ENCODE measurements at places on chromosomes 4 and X. TPM values are rescaled to one million over a fixed set of nuclear protein-coding genes. Genes with fewer than 3 reads are reported as not detected.

- no peak for DNase-seq
Observed at GRCh38 chr4:185771711-185772390, 40.1 kb downstream of the SORBS2 start.

- no peak for DNase-seq
Observed at GRCh38 chrX:39728852-39729598, 368.7 kb downstream of the BCOR start.

DNA sequence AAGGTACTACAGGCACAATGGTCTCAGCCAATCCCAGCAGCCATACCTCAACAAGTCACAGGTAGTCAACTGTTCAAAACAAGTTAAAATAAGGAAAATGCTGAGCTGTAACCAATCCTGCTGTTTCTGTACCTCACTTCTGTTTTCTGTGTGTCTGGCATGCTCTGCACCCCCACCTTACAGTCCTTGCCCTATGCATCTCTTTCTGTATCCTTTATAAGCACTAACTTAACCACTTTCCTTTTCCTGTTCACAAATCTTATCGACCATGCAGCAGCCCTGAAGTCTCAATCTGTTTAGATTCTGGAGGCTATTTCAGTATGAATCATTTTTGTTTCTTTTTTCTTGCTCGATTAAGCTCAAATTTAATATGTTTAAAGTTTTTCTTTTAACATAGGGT is 12.5 kb upstream of the FAM13A start:
- no peak for DNase-seq

ASB9 gene
- 3.0 TPM for total RNA-seq

- DNase-seq = no peak
Observed at GRCh38 chr4:174681723-174682300, 147.2 kb downstream of the GLRA3 start.

- DNase-seq = peak; percentile 24
Observed at GRCh38 chr4:186192066-186192612, 772 bp downstream of the CYP4V2 start.

DNA sequence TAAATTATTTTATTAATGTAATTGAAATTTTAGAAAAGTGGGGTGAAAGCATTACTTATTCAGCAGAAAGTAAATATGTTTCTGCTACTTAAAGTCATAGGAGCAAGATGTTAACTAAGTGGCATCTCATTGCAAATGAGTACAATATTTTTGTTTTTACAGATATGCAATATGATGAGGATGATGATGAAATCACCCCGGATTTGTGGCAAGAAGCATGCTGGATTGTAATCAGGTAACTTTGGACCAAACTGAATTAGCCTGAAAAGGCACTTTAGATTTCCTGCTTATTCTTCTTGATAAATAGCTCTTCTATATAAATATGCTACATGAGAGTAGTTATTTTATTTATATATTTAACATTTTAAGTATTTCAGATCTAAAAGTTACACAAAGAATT is 7.5 kb downstream of the POLR2B start:
- no peak for DNase-seq

GRCh38 chr4:184641022-184641421 is 8.2 kb downstream of the CASP3 start:
- no peak for DNase-seq

NALF2 gene
- total RNA-seq = 0.15 TPM

MTTP gene
- total RNA-seq = 0.79 TPM

COL25A1 gene
- 0.20 TPM for total RNA-seq

MND1 gene
- total RNA-seq = not detected

DNA sequence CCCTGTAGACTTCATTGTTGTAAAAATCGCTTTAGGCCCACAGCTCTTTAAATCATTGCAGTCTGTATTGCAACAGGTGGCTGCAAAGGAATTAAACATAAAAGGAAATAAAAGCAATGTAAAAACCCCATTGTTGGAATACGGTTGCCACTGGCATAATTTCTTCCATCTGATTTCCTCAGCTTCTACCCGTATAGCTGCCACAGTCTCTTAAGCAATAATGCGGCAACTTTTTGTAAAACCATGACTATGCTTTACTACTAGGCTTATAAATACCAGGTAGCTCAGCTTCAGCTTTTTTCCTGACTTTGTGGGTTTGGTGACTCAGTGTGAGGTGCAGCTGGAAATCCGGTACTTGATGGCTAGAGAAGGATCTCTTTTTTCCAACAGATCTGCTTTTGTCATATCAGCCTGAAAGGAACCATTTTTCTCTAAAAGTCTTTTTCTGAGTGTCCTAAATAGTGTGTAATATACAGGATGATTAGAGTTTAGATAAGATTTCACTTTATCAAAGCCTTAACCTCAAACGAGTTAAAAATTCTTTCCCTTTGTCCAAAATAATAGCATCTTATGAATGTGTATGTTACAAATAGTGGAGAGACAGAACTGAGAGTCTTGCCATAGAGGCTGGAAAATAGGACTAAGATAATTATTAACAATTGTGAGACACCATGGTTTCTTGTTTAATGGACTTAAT is 268.0 kb downstream of the ADGRL3 start:
- DNase-seq = no peak

FAM53A gene
- 0.59 TPM for total RNA-seq

PTCHD1 gene
- 0.61 TPM for total RNA-seq

DCLK2 gene
- total RNA-seq = 3.6 TPM

DNA sequence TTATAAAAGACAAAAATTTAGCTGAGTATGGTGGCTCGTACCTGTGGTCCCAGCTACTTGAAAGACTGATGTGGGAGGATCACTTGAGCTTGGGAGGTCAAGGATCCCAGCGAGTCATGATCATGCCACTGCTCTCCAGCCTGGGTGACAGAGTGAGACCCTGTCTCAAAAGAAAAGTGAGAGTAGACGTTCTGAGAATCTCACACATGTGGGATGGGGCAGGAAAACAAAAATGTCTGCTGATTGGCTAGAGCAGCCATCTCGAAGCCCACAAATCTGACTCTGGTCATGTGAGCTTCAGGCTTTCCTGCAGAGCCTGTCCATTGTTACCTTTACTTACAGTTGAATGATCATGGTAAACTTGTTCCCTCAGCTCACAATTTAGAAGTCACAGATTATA is 23.1 kb upstream of the SLC9A7 start:
- no peak for DNase-seq

- no peak for DNase-seq
Observed at GRCh38 chr4:158131027-158131426, 41.8 kb downstream of the GASK1B start.

- no peak for DNase-seq
Observed at GRCh38 chrX:31091819-31092218, 20.0 kb upstream of the FTHL17 start.

DNA sequence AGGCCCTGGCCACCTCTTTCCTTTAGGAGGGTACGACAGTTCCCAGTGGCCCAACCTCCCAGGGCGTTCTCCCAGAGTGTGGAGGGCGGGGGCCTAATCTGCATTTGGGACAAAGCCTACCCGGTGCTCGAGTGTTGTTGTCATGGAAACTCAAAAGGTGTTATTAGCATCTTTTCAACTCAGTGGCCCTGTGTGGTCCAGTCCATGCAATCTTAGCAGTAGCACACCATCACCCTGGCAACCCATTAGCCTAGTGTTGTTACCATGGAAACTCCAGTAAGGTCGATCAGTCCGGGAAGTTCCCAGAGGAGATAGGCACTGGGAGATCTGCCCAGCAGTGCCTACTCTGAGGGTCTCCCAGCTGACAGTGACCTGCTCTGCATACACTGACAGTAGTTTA is 20.2 kb downstream of the APLN start:
- no peak for DNase-seq

GRCh38 chr4:165175879-165176278 is 31.5 kb upstream of the KLHL2 start:
- DNase-seq = no peak

DNA sequence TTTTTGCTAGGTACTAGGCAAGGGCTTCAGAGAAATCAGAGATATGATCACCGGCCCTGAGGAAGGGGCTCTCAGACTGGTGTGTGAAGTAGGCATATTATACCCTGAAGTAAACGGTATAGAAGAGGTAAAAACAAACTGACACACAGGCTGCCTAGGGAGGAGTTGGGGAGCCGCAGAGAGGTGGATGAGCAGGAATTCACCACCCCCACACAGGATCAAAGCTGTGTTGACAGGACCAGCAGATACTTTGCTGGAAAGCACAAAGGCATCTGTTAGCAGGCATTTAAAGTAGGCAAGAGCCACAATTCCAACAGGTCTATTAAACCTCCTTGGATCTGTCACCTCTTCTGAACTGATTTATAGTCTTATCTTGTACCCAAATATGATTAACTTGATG is 71.8 kb upstream of the GPR34 start:
- DNase-seq = no peak

GLRA3 gene
- not detected for total RNA-seq

- no peak for DNase-seq
Observed at GRCh38 chrX:116526010-116526409, 63.2 kb upstream of the CT83 start.

RPGR gene
- total RNA-seq = 74.2 TPM

Measured in upper lobe of left lung (tissue), 6 donors.